ENCODE measurements at places on chromosomes 5 and 9.

DNA sequence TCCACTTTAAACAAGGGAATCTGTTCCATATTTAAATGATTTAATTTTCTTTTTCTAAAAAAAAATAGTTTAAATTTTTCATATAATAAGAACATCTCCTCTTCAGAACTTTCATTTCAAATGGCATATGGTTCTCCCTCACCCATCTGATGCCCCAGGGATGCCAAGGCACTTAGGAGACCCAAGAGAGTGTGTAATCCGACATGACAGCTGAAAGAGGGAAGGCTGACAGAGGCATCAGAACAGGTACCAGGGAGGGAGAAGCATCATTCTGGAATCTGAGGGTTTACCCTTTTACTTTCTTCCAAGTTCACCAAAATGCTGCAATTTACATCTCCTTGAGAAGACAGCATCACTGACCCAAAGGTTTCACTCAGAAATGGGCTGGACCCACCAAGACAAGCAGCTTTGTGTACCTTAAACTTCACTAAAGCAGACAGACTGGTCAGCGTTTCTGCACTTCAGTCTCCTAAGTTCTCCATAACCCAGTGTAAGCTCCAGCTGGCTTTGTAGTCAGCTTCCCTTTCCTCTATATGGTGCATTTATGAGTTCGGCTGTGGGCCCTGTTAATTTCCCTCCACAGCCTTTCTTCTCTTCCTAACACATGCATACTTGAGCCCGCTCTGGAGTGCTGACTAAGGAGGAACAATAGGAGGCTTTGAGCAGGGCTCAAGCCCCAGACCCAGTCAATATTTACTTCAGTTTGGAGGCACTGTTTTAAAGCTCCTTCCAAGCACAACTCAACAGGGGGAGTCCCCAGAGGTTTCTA lies 17.7 kb downstream of the EFNA5 start:
- DNase-seq, result peak; percentile 13

GRCh38 chr5:88675168-88675707 lies 207.7 kb downstream of the MEF2C start:
- peak; percentile 73 for DNase-seq

DNA sequence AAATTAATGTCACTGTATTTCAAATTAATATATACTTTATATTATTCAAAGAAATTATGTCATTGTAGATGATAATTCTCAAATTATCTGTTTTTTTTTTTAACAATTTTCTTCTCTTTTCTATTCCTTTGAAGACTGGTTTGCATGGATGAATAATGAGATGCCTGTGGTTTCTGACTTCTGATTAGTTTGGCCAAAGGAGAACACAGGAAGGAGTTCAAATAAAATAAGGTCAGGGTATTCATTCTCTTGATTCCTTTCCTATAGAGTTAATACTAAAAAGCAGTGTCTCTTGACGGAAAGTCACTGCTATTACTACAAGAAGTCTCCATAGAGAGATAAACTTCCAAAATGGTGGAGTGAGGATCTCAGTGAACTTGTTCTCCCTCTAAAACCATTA lies 279.6 kb upstream of the FTMT start:
- no peak for DNase-seq

- no peak for DNase-seq
These were observed 201.5 kb upstream of the MVB12B start for GRCh38 chr9:126125177-126125576.

- no peak for DNase-seq
These were observed 353.4 kb upstream of the SLC30A5 start for GRCh38 chr5:68740226-68740910.

DNA sequence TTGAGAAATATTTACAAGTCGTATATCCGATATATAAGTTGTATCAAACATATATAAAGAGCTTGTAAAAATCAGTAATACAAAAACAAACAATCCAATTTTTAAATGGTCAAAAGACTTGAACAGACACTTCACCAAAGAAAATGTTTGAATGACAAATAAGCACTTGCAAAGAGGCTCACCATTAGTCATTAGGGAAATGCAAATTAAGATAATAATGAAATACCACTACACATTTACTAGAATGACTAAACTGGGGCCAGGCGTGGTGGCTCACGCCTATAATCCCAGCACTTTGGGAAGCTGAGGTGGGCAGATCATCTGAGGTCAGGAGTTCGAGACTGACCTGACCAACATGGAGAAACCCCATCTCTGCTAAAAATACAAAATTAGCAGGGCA lies 134.6 kb upstream of the HAND1 start:
- no peak for DNase-seq

GRCh38 chr9:108671794-108672193 lies 184.0 kb downstream of the ACTL7B start:
- no peak for DNase-seq

GRCh38 chr5:71887680-71888079 lies 168.6 kb downstream of the CARTPT start:
- DNase-seq, result peak; percentile 73

GRCh38 chr5:42467572-42467971 lies 44.3 kb downstream of the GHR start:
- DNase-seq, result no peak

DNA sequence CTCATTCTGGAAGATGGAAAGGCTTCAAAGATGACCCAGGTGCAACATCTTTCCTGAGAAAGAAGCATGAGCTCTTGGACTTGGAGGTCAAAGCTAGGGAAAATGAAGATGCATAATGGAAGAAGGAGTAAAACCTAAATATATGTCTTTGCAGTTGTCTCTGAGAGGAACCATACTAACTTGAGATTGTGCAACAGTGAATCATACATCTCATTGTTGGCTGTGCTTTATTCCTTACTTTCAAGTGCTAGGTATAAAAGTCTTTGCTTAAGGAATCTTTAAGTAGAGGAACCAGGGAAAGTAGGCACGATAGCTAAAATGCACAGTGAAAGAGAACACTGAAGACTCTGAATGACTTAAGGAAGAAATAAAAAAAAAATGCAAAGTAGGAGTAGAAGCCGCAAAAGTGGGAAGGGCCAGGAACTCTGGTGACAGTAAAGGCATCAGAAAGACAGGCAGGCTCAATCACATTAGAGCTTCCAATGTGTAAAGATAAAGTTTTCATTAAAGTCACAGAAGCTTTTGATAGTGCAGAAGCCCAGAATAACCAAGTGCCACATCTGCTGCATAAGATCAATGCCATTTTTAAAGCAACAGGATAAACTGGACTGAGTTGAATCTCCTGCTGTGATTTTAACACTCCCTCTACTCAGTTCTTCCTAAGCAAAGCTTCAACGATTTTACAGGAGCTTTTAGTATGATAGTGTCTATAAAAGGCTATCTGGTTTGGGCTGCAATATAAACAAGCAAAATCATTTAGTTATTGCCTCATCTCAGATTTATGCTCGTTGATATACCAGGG lies 432.3 kb upstream of the EDIL3 start:
- no peak for DNase-seq

- DNase-seq, result no peak
These were observed 171.3 kb downstream of the APBA1 start for GRCh38 chr9:69500896-69501295.

DNA sequence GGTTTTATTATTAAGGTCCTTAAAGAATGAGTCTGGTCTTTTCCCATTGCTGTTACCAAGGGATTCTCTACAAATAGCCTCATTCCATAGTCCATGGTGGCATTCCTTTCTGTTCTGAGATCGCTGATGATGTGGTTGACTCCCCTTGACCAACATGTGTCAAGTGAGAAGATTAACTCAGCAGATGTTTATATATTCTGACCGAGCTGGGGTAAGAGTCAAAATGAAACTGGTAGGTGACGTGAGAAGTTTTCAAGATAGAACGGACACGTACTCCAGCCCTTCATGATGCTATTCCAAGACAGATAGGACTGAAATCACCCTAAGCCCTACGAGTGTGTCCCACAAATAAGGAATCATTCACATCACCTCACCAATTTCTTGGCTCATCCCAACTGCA lies 155.5 kb upstream of the WWC1 start:
- no peak for DNase-seq

GRCh38 chr5:58359981-58360380 lies 99.9 kb downstream of the PLK2 start:
- no peak for DNase-seq

- DNase-seq, result no peak
These were observed 13.3 kb downstream of the ALDH1B1 start for GRCh38 chr9:38405785-38406184.

DNA sequence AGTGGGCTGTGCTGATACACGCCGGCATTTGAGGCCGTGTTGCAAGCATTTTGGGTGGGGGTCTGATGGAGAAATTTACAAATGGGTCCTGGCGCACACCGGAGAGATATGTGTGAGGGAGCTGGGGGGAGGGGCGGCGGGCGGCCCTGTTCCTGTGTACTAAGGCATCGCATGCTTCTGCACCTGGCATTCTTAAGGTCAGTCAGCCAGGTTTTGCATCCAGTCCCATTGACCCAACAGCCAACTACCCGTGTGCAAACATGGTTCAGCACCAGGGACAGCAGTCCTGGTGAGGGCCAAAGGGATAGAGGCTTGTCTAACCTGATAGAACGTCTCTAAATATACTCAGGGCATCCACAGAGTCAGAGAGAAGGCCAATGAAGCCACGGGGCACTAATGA lies 839 bp downstream of the GABRG2 start:
- DNase-seq, result peak; percentile 70

DNA sequence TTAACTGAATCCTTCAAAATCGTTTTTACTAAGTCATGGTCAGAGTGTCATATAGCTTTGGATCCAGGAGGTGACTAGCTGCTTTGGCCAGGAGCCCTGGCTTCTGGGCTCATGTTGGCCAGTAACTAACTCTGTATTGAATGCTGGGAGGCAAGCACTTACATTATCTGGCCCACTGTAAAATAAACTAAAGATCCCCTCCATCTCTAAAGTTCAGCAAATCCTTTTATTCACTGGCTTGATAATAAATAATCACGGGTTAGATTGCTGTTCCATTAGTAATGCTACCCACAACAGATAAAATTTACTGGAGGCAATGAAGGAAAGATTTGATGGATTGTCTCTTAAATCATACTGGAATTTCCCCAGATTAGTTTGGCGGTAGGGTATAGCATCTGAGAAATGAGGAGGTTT lies 382.2 kb upstream of the TLE4 start:
- no peak for DNase-seq

DNA sequence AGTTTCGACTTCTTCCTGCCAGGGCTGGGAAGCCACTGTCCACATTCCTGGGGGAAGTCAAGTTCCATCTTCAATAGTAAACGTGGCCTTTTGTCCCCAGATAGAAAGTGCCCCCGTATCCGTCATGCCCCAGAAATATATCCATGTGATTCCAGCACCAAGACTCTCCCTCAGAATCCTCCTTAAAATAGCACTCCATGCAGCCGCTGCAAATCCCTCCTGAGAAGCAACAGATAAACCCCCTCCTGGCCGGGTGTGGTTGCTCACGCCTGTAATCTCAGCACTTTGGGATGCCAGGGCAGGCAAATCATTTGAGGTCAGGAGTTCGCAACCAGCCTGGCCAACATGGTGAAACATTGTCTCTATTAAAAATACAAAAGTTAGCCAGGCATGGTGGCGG lies 126.1 kb downstream of the OLFM1 start:
- DNase-seq, result no peak

DNA sequence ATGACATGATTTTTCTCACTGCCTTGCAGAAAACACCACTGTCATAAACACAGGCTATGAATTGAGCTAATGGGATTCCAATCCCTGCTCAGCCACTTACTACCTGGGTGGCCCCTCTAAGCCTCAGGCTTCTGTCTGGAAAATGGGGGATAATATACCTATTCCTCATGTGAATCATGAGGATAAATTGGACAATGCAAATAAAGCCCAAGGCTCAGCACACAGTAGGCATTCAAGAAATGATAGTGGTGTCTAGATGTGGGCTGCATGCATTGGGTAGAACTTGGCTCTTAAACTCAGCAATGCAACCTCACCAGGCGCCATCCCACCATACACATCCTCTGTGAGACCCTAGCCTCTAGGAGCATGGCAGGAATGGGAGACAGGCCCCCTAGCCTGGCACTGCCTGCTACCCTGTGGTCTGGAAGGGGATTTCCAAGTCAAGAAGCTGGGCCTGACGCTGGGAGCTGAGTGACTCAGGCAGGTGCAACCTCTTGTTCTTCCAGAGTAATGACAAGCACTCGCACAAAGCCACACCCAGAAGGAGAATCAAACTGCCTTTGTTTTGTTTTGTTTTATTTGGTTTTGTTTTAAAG lies 2.3 kb upstream of the TNIP1 start:
- DNase-seq, result peak; percentile 70

- peak; percentile 9 for DNase-seq
These were observed 199.8 kb downstream of the ZNF608 start for GRCh38 chr5:124546643-124547042.

DNA sequence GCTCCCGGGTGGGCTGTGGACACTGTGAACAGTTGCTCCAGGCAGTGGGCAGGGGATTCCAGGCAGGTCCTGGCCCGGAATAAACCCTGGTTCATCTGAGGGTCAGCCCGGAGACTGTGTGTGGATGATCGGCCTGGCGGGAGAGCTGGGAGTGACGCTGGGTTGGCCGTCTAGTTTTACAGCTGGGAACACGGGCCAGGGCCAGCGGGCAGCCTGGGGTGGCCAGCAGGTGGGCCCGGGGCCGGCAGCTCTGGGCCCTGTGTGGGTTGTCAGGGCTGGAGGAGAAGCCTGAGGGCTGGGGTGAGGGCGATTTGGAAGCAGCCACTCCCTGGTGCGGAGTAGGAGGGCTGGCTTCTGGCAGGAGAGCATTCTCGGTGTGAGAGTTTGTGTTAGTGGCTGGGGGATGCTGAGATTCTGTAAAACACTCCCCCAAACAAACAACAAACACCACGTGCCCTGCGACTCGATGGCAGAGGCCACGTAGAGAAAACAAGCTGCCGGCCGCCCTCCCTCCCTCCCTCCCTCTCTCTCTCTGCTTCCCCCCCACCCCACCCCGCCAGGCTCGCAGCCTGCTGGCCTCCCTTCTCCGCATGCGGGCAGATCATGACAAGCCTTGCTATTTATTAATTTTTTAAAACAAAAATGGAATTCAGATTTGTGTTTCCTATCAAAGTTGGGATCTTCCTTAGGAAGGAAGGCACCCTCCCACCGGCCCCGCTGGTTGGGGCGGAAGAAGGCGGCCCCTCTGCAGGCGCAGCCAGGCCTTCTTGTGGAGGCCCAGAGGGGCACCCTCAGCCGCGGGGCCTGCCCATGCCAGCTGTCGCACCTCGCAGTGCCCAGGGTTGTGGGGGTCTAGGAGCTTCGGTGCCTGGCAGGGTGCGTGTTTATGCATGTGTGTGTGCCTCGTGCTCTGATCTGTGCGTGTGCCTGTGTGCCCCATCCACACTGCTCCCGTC lies 49.5 kb downstream of the RXRA start:
- DNase-seq, result no peak

DNA sequence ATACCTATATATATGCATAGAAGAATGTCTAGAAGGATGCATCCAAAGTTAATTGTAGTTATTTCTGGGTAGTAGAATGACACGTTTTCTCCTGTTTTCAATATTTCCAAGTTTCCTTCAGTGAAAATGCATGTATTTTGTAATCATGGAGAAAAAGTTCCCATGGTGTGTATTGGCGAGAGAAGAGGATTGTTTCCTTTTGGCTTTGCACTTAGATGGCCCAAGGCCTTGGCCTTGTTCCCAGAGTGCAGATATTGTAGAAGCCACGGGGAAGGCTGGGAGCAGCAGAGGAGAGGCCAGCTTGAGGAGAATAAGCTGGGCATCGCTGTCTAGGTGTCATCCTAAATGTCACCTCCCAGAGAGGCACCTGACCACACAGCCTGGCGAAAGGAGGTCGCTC lies 44.0 kb downstream of the IRF1 start:
- DNase-seq, result no peak

GRCh38 chr9:124503713-124504529 lies 3.3 kb downstream of the NR5A1 start:
- no peak for DNase-seq

All from RPMI8226 (cell line).